ENCODE measurements at places on chromosomes 4 and X.

DNA sequence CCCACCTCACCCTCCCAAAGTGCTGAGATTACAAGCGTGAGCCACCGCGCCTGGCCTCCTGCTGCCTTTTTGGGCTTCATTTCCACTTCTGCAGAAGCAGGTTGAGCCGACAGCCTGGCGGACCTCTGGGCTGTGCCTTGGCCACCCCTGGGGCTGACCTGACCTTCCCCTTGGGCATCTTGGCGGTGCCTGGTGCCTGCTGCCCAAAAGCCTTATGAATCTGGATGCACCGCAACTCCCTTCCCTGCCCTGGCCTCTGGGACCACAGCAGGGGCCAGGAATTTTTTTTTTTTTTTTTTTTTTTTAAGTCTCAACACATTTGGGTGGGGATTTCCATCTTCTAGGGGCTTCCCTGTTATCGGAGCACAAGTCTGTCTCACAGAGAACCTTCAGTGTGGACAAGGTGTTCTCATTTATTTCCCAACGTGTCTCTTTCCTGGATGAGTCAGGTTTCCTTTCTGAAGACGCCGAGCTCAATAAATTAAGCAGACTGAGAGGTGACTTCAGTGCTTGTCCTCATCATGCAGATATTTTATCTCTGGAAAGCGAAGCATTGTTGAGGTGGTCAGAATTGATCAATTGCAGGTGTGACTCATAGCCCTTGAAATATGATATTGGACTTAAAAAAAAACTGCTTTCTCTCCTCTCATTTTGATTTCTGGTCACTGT lies 79.7 kb downstream of the SHROOM2 start:
- DNase-seq: no peak

DNA sequence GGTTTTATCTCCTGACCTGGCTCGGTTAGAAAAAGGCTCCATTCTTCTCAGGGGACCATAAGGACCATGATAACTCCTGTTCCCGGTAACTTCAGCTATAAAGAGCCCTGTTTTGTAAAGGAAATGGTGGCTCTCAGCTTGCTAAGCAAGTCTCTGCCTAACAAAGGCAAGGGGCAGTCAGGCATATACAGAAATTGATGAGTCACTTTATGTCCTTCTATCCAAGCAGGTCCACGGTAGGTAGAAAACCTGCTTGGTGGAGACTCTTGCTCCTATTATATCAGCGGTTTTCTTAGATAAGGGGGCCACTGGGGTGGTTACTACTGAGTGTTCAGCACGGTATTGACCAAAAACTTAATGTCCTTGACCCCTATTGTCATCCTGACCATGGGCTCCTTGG lies 203.0 kb upstream of the KLF8 start:
- no peak for DNase-seq

DNA sequence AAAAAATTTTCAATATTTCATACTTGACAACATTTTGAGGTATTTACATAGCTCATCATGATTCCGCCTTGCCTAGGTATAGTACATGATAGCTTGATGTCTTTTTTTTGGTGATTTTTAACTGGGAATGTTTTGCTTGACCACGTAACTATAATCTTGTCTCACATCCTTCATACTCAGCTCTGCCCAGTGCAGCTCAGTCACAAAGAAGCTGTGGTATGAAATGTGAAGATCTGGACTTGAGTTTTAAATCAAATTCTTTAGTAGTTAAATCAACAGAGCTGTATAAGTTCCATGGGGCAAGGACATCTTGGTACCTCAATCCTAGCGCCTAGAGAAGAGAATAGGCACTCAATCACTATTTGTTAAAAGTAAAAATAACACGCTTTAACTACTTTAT lies 276.3 kb upstream of the DKK2 start:
- no peak for DNase-seq

DNA sequence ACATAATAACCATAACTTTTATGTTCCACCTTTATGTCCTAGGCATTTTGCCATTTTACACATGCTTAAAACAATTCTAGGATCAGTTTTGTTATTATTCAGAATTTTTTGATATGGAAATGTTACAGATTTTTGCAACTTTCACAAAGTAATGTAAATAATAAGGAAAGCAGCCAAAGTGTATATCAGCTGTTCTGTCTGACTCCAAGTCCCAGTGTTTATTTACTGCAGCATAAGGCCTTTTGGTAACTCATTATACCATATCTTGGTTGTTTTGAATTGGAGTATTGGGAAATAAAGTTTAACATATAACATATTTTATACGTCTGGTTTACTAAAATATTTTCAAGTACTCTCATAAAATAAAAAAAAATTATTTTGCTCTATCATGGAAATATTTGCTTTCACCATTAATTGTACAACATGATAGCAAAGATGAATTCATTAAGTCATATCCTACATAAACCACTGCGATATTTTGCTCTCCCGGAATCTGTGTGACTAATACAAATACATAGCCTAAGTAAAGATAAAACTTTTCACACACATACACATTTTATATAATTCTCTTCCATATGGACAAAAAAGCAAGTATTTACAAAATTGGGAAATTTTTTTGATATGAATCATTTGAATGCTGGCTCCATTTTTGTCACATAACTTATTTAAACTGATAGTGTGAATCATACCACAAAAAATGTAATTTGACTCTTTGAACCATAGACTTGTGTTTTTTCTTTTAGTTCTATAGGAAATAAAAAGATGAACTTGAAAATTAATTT lies 399.0 kb downstream of the PABPC4L start:
- DNase-seq: peak; percentile 61

GRCh38 chr4:80382090-80382832 lies 46.7 kb downstream of the CFAP299 start:
- DNase-seq: no peak

Measured in HS-5 (cell line).